Left ventricle myocardium inferior (tissue), 1 donor: ENCODE measurements at places on chromosomes 3 and 15.

DNA sequence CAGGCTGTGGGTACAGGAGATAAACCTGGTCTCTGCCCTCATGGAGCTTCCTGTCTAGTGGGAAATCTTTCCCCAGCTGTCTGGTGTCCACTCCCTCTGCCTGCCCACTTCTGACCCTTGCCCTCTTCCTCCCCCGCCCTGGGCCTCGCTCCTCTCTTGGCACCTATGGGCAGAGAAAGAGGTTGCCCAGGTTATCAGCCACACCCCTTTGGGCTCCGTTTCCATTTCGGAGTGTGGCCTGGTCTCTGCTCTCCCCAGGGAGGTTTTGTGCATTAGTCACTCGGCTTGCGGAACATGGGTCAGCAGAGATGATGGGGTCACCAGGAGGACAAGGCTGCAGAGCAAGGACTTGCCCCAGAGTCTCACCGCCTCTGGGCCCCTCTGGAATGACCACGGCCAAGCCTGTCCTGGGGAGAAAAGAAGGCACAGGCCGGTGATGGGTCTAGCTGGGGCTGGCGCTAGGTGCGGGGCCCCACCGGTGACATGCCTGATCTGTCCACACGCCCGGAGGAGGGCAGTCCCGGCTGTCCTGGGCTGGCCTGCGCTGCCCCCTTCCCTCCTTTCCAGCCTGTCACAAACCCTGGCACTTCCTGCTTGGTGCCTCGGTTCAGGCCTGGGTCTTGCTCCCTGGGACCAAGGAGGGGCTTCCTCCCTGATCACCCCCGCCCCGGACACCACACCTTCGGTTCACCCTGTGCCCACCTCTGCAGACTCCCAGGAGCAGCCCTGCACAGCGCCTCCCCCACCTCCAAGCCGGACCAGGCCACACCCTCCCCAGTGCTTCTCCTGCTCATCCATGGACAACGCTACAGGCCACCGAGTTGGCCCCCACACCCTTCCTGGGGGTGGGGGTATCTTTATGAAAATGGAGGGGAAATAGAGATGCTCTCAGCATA lies 35.6 kb upstream of the MUC4 start:
- H3K36me3 ChIP-seq, result no peaks in the 10 kb centered on the region
- H3K27ac ChIP-seq, result no peak overlapping the region
- peaks cover 20% of the 10 kb centered on the region for H3K27me3 ChIP-seq
- no peak overlapping the region for H3K4me3 ChIP-seq
- H3K4me1 ChIP-seq, result peaks cover 5% of the 10 kb centered on the region

GRCh38 chr3:185537369-185537970 lies 14.9 kb downstream of the LIPH start:
- peak; percentile 41 for DNase-seq
- no peak overlapping the region for H3K4me3 ChIP-seq
- no peaks in the 10 kb centered on the region for H3K27me3 ChIP-seq
- no peaks in the 10 kb centered on the region for H3K36me3 ChIP-seq

- H3K4me1 ChIP-seq, result peaks cover 50% of the 10 kb centered on the region
- peak within 1 kb of the TSS; percentile 61 for H3K27ac ChIP-seq
- H3K27me3 ChIP-seq, result peaks cover 58% of the 10 kb centered on the region
- peak within 1 kb of the TSS; percentile 73 for H3K4me3 ChIP-seq
These were observed at the start of gene CLSTN2 for GRCh38 chr3:139935016-139935865. CLSTN2 (plus strand) TSS chr3:139935185.

- H3K27me3 ChIP-seq, result no peaks in the 10 kb centered on the region
- no peak overlapping the region for H3K27ac ChIP-seq
- no peak for DNase-seq
- H3K4me1 ChIP-seq, result peaks cover 46% of the 10 kb centered on the region
- no peak overlapping the region for H3K4me3 ChIP-seq
These were observed 46.8 kb downstream of the THRB start for GRCh38 chr3:24447836-24448235.

DNA sequence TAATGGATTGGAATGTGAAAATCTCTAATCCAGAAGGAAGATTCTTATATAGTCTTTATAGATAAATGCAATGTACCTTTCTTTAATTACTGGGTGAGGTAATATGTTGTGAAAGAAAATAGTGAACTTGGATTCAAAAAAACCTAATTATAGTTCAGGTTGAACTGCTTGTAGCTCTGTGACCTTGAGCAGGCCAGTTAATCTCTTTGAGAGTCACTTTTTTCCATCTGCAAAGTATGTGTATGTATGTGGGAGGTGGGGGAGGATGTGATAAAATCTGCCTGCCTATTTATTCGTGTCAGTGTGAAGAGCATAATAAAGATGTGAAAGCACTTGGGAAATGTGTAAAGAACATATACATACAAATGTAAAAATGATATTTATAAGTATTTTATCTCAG lies 34.4 kb downstream of the GLCE start:
- DNase-seq, result no peak
- peaks cover 48% of the 10 kb centered on the region for H3K4me1 ChIP-seq
- H3K4me3 ChIP-seq, result no peak overlapping the region
- H3K27ac ChIP-seq, result peak overlapping the region; percentile 68

- peaks cover 53% of the 10 kb centered on the region for H3K36me3 ChIP-seq
- no peak overlapping the region for H3K4me3 ChIP-seq
- no peaks in the 10 kb centered on the region for H3K4me1 ChIP-seq
- DNase-seq, result no peak
- H3K27ac ChIP-seq, result no peak overlapping the region
- H3K27me3 ChIP-seq, result no peaks in the 10 kb centered on the region
These were observed 63.6 kb downstream of the PCSK6 start for GRCh38 chr15:101425787-101426365.

- no peak for DNase-seq
- H3K27ac ChIP-seq, result peak overlapping the region; percentile 76
- no peak overlapping the region for H3K4me3 ChIP-seq
- H3K36me3 ChIP-seq, result peaks cover 71% of the 10 kb centered on the region
These were observed 101.6 kb downstream of the OXNAD1 start for GRCh38 chr3:16366581-16366980.

GRCh38 chr3:129514110-129514509 lies 14.3 kb upstream of the RHO start:
- DNase-seq, result no peak
- no peaks in the 10 kb centered on the region for H3K27me3 ChIP-seq
- H3K27ac ChIP-seq, result peak overlapping the region; percentile 62

GRCh38 chr3:134085034-134085775 lies 55.5 kb upstream of the SLCO2A1 start:
- no peaks in the 10 kb centered on the region for H3K4me1 ChIP-seq
- no peak overlapping the region for H3K27ac ChIP-seq
- H3K36me3 ChIP-seq, result no peaks in the 10 kb centered on the region
- H3K27me3 ChIP-seq, result no peaks in the 10 kb centered on the region
- DNase-seq, result no peak
- no peak overlapping the region for H3K4me3 ChIP-seq

DNA sequence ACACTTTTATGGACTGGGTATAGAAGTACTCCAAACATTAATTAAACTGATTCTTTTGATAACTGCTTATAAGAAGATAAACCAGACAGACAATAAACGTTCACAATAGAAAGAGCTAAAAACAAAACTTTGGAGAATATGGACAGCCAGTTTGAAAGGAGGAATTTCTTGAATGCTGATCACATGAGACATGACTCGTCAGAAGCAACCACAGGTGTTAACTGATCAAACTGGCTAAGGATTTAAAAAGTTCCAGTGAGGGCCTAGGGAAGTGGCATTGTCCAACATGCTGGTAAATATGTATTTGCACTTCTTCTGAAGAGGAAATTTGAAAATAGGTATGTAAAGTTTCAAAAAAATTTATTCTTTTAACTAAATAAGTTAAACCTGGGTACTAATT lies 29.4 kb upstream of the AP3B2 start:
- DNase-seq, result no peak
- peaks cover 14% of the 10 kb centered on the region for H3K36me3 ChIP-seq
- H3K4me3 ChIP-seq, result no peak overlapping the region
- no peak overlapping the region for H3K27ac ChIP-seq
- no peaks in the 10 kb centered on the region for H3K4me1 ChIP-seq

GRCh38 chr3:153069598-153070510 lies 92.2 kb upstream of the RAP2B start:
- no peak overlapping the region for H3K27ac ChIP-seq
- no peak for DNase-seq
- H3K4me1 ChIP-seq, result no peaks in the 10 kb centered on the region
- no peaks in the 10 kb centered on the region for H3K27me3 ChIP-seq
- no peaks in the 10 kb centered on the region for H3K36me3 ChIP-seq

DNA sequence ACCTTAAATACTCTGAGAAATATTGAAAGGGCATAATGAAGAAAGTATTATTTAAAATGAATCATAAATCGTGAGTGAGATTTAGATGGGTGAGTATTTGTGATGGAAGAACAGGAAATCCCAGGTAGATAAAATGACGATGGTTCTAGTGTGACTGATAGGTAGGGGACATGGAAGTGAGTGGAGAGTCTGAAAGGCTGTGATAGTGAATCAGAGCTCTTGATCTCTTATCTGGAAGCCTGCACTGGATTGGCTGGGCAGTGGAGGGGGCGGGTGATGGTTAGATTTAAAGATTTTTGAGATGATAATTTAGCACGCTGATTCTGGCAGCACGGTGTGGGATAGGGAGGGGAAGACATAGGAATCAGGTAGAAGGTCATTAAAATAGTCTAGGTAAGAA lies 20.1 kb downstream of the HGD start:
- H3K4me1 ChIP-seq, result peaks cover 4% of the 10 kb centered on the region
- no peak overlapping the region for H3K4me3 ChIP-seq
- DNase-seq, result no peak
- no peak overlapping the region for H3K27ac ChIP-seq
- H3K27me3 ChIP-seq, result no peaks in the 10 kb centered on the region

- no peak overlapping the region for H3K4me3 ChIP-seq
- no peaks in the 10 kb centered on the region for H3K36me3 ChIP-seq
- no peaks in the 10 kb centered on the region for H3K4me1 ChIP-seq
These were observed 173.3 kb upstream of the SNTN start for GRCh38 chr3:63478990-63479660.

GRCh38 chr15:96792216-96792615 lies 461.7 kb downstream of the NR2F2 start:
- no peak overlapping the region for H3K27ac ChIP-seq
- no peak for DNase-seq
- no peaks in the 10 kb centered on the region for H3K36me3 ChIP-seq
- H3K4me3 ChIP-seq, result no peak overlapping the region
- peaks cover 12% of the 10 kb centered on the region for H3K27me3 ChIP-seq

- no peaks in the 10 kb centered on the region for H3K27me3 ChIP-seq
- H3K4me3 ChIP-seq, result no peak overlapping the region
- H3K4me1 ChIP-seq, result no peaks in the 10 kb centered on the region
- H3K27ac ChIP-seq, result no peak overlapping the region
- DNase-seq, result no peak
These were observed 70.4 kb downstream of the NIPA2 start for GRCh38 chr15:22908830-22909229.

DNA sequence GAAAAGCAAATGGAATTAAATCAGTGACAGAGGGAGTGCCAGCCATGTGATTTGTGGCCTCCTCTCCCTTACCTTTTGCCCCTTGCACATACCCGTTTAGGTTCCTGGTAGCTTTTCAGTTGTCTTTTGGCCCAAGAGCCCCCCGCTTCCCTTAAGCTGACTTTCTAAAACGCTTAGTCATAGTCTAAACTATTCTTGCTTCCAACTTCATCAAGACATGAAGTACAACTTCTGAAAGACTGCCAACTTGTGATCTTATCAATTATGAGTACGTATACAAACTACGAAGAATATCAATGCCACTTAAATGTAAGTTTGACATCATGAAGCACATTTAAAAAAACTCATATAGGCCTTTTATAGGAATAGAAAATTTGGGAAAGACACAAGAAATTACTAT lies 61.9 kb downstream of the EIF3J start:
- no peak overlapping the region for H3K27ac ChIP-seq
- H3K36me3 ChIP-seq, result peaks cover 99% of the 10 kb centered on the region
- H3K4me1 ChIP-seq, result peaks cover 6% of the 10 kb centered on the region
- no peak for DNase-seq
- H3K4me3 ChIP-seq, result no peak overlapping the region
